SK-MEL-5 (cell line): ENCODE measurements at places on chromosomes 2 and 18. TPM values are rescaled to one million over a fixed set of nuclear protein-coding genes. Genes with fewer than 3 reads are reported as not detected.
A peak's percentile ranks its signal among the peaks of the same experiment; 100 is the strongest.

DNA sequence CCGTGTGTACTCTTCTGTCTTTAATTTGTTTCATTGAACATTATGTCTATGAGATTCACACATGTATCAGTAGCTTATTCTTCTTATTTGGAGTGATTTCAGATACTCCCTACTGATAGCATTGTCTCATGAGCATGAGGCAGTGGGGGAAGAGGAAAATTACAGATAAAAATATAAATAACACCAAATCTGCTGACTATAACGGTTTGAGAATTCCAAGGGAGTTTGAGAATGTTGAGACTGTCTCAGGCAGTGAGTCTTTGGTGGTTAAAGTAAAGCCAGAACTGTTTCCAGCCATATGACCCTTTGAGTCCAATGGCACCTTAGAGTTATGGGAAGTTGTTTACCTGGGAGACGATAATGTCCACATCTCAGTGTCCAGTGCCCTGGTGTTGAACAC lies 72.5 kb upstream of the KCNE4 start:
- DNase-seq, result no peak

Gene HOXD1
- 9.8 and 10.3 TPM in 2 replicates for total RNA-seq

DNA sequence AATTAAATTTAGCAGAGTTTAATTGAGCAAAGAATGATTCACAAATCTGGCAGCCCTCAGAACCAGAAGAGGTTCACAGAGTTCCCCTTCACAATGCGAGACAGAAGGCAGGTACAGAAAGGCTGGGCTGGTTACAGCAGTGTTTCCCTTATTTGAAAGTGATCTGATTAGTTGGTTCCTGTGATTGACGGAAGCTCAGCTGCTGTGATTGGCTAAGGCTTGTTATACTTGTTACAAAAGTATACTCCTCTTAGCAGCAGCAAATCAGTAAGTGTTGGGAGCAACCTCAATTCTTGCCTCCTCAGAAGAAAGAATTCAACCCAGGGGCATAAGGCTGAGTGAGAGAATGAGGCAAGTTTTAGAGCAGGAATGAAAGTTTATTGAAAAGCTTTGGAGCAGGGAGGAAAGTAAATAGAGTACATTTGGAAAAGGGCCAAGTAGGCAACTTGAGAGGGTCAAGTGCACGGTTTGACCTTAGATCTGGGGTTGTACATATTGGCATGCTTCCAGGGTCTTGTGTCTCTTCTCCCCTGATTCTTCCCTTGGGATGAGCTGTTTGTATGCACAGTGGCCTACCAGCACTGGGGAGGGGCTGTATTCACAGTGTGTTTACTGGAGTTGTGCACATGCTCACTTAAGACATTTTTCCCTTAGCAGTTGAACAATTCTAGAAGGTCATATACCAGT lies 431.8 kb upstream of the RAB12 start:
- peak; percentile 90 for DNase-seq

DNA sequence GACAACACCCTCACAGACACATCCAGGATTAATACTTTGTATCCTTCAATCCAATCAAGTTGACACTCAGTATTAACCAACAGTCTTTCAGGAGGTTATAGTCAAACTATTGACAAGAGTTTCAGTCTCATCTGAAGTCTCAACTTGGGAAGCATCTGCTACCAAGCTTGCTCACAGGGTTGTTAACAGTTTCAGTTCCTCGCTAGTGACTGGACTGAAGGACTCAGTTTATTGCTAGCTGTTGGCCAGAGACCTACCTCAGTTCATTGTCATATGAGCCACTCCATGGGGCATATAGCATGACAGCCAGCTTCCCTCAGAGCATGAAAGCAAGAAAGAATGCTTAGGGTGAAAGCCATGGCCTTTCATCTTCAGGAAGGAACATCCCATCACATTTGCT lies 228.6 kb downstream of the EPHA4 start:
- no peak for DNase-seq

DNA sequence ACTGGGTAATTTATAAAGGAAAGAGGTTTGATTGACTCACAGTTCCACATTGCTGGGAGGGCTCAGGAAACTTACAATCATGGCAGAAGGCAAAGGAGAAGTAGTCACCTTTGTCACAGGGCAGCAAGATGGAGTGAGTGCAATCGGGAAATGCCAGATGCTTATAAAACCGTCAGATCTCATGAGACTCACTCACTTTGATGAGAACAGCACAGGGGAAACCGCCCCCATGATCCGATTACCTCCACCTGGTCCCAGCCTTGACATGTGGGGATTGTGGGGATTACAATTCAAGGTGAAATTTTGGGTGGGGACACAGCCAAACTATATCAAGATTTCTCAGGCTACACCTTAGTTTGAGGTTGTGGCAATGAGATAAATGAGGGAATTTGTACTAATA lies 54.9 kb downstream of the AKAIN1 start:
- DNase-seq, result no peak

- no peak for DNase-seq
Measured at GRCh38 chr2:136051001-136051724, 65.7 kb upstream of the DARS1 start.

Gene IL1R1
- 0.21 and 1.3 TPM in 2 replicates for total RNA-seq

- peak; percentile 85 for DNase-seq
Measured at GRCh38 chr2:222561817-222562645, 93.9 kb downstream of the FARSB start.

- DNase-seq, result peak; percentile 14
Measured at GRCh38 chr18:32582455-32582854, 111.8 kb upstream of the GAREM1 start.
